ENCODE measurements at places on chromosomes 5 and 9. TPM values are rescaled to one million over a fixed set of nuclear protein-coding genes. Genes with fewer than 3 reads are reported as not detected.

BTNL8 gene
- total RNA-seq = not detected

IFNA2 gene
- total RNA-seq = not detected

LCN10 gene
- total RNA-seq = not detected

GRCh38 chr9:5073701-5074100 lies 88.6 kb downstream of the JAK2 start:
- no peak for DNase-seq

- DNase-seq = no peak
These were observed 39.7 kb downstream of the EXD3 start for GRCh38 chr9:137383081-137383783.

GRCh38 chr5:176350416-176350815 lies 11.1 kb downstream of the KIAA1191 start:
- DNase-seq = no peak

DNA sequence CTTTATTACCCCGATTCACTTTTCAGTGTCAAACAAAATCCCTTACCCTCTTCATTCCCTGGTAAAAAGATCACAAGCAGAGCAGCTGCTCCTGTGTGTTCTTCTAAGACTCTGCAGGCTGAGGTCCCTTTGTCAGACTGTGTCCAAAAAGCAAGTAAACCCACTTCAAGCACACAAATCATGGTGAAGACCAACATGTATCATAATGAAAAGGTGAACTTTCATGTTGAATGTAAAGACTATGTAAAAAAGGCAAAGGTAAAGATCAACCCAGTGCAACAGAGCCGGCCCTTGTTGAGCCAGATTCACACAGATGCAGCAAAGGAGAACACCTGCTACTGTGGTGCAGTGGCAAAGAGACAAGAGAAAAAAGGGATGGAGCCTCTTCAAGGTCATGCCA lies 34.5 kb downstream of the CREBRF start:
- no peak for DNase-seq

DNA sequence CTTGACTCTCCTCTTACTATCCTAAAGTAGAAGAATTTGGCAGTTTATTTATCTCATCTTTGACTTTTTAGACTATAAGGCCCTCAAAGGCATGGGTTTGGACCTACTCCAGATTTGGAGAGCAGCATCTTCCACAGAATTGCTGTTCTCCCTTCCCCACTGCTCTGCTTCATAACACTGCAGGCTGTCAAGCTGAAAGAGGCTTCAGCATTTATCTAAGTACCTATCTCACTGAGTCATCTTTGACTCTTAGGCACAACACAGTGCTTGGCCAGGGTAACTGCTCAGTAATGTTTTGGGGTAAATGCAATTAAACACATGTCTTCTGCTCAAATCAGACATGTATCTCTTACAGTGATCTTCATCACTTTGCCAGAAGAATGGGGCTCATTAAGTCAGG lies 60.6 kb downstream of the GRIN3A start:
- no peak for DNase-seq

DNA sequence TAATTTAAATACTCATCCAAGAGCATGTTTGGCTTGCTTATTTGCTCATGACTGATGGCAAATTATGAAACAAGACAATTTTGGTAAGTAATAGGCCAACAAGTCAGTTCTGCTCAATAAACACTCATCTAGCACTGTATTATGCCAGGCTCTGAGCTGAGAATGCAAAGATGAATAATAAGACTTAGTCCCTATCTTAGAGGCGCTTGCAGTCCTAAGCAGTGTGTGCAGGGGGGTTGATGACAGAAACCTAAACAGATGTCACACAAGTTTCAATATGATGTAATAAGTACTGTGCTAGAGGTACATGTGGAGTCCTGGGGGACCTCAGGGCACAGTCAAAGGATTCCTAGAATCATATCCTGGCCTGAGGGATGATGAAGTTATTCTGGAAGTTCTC lies 287.6 kb upstream of the ADRA1B start:
- DNase-seq = no peak

DNA sequence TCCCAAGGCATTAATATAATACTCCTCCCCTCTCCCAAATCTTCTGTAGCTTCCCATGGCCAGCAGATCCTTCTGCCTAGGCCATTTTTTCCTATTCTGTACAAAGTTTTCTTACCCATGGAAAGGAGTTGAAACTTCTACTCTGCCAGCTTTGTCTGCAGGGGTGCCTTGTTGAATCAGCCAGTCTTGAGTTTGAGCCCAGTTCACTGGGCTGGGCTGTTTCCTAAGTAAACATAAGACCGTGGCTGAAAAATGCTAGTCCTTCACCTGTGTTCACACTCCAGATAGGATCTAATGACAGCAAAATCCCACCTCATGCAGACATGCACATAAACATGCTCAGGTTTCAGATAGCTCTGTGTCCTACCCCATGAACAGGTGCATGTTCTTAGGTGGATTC lies 10.4 kb downstream of the TEX48 start:
- no peak for DNase-seq

- no peak for DNase-seq
These were observed 543 bp downstream of the ST8SIA4 start for GRCh38 chr5:100902440-100903038.

DNA sequence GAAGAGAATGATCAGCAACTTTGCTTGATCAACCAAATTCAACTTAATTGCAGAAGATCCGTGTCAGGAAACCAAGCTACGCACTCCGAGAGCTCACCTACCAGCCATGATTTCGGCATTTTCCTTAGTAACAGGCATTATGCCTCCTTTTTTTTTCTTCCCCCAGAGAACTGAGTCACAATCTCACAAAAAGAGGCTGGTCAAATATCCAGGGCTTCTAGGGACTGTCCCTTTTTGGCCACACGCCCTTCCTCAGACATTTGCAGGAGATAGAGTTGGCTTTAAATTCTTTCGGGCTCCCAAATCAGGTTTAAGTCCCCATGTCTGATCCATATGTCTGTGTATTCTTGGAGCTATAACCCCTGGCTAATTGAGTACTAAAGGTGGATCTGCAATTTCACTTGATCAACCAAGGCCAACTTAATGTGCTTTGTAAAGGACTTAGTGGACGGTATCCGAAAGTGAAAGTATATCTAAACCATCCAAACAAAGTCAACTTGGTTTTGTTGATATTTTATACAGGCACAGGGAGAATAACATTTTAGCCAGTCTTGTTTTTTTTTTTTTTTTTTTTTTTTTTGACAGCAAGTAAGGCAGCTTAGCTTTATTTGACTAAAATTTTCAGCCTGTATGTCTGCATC lies 100.8 kb upstream of the TBCA start:
- no peak for DNase-seq
